ENCODE measurements at places on chromosomes 5 and 9.

GRCh38 chr5:1153428-1153827 is 41.6 kb upstream of the SLC12A7 start:
- DNase-seq, result no peak

GRCh38 chr9:13719446-13719845 is 440.0 kb upstream of the MPDZ start:
- DNase-seq, result no peak

- DNase-seq, result no peak
Observed at GRCh38 chr9:113886026-113886369, 9.9 kb downstream of the ZNF618 start.

- no peak for DNase-seq
Observed at GRCh38 chr5:90274216-90274615, 135.3 kb downstream of the CETN3 start.

DNA sequence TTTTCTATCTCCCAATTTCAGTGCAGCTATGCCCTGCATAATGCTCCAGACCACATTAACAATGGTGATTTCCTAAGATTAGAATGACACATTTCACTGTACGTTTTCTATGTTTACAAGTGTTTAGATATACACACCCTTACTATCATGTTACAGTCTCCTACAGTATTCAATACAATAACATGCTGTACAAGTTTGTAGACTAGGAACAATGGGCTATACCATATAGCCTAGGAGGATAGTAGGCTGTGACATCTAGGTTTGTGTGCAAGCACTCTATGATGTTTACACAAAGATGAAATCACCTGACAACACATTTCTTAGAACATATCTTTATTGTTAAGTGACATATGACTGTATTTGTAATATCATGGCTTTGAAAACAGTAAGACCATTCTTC is 1435.6 kb upstream of the NUDT12 start:
- no peak for DNase-seq

DNA sequence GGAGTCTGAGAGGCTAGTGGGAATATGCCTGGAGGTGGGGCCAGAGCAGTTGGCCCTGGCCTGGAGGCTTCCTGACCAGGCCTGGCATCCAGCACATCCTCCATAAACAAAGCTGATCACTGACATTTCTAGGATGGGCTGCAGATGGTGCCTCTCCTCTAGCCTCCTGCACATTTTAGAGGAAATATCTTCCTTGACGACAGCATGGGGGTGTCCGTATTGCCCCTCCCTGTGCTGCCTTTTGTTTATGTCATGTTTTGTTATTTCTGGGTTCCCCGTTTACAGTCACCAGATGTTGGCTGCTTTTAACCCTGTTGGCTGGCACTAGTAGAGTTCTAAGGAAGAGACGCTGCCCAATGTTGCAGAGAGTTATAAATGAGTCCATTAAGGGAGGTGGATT is 148.5 kb downstream of the PHF2 start:
- no peak for DNase-seq

DNA sequence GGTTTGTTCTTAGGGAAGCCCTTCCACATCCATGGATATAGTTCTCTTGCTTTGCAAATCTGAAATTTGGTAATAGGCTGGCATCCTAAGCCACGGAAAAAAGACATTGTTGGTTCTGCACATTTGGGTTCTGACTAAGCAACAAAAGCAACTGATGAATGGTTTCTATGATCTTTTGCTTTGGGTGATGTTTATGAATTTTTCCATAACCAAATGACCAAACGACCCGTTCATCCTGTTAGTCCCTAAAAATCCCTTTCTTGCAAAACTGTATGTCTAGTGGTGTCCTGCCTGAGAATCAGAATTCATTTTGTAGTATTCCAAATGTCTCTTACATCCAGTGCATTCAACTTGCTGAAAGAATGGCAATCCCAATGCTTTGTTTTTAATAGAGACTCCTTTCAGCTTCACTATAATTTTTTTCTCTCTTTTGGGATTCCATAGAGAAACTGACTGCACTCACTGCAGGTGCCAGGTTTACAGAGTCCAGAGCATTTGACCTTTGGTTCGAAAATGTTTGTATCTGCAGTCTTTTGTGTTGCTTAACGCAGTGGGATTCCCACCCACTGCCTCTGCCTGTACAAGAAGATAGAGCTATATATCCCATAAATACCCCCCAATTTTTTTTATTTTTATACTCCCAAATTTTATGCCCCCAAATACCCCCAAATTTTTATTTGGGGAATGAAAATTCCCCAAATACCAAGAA is 4.7 kb downstream of the SPTAN1 start:
- DNase-seq, result no peak

- DNase-seq, result no peak
Observed at GRCh38 chr9:89872913-89873707, 268.3 kb downstream of the GADD45G start.

- DNase-seq, result no peak
Observed at GRCh38 chr9:134336924-134337323, 10.7 kb downstream of the RXRA start.

DNA sequence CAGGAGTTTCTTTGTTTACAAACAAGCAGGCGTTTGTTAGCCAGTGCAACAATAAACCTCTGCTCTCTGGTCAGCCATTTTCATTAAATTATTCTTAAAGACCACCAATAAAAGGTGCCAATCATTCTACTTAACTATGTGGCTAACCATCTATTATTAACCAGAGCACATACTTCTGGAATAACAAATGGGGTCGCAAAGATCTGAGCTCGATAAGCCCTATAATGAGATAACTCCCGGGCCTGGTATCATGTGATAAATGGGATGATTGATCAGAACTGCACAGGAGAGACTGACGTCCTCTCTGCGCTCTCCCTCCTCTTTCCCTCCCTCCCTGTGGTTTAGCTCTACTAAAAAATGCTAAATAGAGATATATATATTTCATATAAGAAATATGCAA is 488.2 kb downstream of the NTRK2 start:
- DNase-seq, result no peak

DNA sequence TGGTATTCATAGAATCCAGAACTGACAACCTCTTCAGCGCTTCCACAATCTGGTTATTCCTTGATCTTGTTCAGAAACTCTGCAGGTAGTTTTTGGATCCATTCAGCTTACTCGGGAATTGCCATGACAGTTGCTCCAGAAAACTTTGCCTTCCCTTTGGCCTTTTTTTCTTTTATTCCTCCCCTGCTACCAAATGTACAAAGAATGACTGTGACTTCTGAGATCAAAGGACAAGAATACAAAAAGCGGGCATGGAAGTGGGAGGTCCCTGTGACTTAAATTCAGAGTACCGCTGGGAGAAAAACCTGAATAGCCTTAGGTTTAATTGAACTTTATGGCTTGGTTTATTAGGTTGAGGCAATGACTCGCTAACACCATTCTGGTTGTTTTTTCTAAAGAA is 59.5 kb downstream of the ADGRV1 start:
- DNase-seq, result no peak
